NCI-H2227 treated with DMSO at 0.1 percent for 48 hours (cell line): ENCODE measurements at places on chromosomes 16 and 17.

DNA sequence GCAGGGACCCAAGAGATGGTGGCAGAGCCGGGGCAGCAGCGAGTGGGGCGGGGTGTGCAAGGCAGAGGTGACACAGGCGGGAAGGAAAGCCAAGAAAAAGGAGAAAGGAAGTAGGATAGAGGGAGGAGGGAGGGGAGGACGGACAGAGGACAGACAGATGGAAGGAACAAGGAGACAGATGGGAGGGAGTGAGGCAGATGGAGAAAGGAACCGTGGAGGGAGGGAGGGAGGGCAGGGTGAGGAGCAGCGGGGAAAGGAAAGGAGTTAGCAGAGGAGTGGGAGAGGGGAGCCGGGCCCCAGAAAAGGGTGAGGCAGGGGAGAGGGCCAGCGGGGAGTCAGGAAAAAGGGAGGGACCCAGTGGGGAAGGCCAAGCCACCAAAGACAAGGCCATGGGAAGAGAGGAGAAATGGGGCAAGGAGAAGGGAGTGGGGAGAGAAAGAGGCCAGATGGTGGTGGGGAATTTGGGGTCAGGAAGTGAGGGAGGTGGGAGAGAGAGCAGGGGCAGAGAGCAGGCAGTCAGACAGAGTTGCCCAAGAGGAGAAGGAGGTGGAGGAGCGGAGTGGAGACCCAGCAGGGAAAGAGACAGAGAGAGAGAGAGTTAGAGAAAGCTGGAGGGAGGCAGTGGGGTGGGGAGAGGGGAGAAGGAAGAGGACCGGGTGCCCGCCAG lies 13.2 kb upstream of the ASGR1 start:
- no peak for DNase-seq

DNA sequence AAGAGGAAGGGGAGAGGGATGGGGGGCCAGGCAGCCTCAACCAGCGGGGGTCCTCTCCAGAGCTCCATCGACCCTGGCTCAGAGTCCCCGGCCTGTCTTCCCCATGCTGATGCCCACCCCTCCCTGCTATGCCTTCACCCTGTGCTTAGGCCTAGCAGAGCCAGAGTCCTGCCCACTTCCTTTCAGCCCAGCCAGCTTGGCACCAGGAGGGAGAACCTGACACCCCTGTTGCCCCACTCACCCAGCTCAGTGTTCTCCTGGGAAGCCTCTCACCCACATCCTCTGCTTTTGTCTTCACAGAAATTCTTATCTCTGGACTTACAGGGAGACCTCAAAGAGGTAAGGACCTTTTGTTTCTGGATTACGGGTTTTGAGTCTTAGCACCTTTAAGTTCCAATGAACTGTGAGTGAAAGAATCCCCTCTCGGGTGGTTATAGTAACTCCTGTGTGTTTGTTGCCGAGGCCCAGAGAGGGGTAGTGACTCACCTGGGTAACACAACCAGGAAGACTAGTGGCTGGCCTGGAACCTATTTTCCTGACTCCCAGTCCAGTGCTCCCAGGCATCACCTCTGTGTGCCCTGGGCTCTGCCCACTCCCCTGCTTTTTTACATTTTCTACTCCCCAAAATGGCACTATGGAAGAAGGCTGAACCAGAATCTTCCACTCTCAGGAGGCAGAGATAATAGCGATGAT lies 53.3 kb downstream of the CES1 start:
- no peak for DNase-seq

DNA sequence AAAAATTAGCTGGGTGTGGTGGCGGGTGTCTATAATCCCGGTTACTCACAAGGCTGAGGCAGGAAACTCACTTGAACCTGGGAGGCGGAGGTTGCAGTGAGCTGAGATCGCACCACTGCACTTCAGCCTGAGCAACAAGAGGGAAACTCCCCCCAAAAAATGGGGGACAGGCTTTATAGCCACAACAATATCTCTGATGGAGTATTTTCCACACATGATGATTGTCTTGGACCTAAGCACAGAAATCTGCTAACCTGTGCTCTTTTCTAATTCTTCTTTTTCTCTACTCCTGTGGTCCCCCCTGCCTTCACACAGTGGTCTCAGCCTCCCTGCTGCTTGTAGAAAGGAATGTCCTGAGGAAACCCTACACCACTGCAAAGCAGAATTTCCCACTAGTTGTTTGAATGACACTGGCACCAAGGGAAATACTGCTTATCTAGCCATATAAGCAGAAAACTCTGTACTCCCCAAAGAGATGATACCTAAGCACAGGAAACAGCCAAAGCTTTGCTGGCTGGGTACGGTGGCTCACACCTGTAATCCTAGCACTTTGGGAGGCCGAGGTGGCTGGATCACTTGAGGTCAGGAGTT lies 117.6 kb downstream of the USP31 start:
- DNase-seq = no peak

- DNase-seq = no peak
These were observed 38.7 kb downstream of the VAT1L start for GRCh38 chr16:77827032-77827431.

GRCh38 chr16:9107025-9107970 lies 15.9 kb downstream of the HAPSTR1 start:
- no peak for DNase-seq

DNA sequence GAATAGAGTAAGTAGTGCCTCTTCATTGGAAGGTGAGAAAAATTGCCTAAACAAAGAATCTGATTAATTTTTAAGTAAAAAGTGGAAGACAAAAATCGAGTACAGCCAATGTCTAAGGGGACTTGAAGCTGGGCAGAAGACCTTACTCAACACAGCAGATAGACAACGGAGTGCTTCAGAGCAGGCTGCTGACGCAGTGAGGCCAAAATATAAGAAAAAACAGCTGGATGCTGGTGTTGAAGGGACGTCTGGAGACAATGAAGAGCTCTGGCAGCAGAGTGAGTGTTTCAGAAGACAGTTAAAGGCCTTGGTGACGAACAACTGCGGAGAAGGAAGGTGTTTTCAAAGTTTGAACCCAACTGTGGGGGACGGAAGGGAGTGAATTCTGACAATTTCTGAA lies 169.8 kb downstream of the MRTFB start:
- DNase-seq = no peak
